ENCODE measurements at places on chromosomes 11 and 22.

DNA sequence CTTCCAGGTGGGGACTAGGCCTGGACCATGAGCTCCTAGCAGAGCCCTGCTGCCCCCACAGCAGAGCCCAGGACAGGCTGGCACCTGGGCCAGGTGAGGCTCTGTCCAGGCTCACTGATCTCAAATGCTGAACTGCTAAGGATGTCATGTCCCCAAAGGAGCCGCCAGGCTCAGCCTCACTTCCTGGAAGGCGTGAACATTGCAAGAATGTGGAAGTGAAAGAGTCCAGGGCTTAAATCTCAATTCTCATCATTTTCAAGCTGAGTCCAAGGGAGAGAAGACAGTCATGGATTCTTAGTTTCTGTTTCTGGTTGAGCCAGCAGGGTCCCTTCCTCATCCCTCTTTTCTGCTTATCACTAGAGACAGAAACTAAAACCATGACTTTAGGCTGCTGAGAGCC lies 5.0 kb downstream of the ASCL2 start:
- no peak for DNase-seq

DNA sequence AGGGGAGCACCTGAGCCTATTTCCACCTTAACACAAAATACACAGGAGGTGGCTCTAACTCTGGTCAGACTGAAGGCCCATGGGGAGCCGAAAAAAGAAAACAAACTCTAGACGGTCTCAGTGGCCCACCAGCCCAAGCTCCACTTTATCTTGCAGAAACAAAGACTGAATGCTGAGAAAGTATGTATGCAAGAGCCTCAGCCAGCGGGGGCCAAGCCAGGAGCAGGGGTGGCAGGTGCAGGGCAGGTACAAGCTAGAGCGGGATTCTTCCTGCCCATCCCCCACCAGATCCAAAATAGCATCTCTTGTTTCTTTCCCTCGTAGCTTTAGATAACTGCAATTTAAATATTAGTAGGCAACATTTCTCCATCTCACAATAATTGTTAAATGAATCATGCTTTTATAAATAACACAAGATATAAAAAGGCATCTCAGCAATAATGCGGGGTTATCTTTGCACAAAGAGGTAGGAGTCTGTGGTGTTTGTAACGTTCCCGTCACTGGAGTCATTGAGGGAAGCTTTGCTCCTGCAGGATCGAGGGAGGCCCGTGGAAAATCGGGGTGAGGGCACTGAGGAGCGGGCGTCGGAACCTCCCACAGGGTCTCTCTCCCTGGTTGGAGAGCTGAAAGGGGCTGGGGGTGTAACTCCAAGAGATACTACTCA lies 418.0 kb downstream of the SHANK2 start:
- no peak for DNase-seq

DNA sequence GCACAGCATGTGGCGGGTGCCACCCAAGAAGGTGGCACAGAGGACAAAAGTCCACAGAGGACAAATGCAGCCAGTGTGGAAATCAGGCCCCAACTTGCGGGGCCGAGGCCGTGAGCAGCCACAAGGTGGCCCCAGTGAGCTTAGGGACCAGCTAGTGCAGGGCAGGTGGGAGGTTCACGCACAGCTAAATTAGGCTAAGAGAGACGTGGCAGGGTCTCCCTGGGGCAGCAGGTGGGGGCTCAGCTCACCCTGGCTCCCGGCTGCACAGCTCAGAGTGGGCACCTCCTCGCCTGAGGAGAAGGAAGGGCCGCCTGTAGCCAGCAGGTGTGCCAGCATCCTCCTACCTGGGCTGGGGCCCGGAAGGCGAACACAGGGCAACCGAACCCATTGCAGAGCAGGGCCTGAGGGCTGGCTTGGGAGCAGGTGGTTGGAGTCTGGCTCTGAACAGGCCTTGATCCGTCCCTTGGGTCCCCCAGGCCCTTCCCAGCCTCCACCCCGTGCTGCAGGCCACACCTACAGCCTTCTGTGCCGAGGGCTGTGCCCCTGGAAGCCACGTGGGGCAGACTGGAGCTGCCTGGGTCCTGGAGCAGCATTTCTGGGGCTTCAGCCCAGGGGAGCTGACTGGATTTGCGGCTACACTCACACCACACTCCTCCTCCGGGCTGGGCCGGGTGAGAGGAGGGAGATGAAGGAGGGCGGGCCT lies 26.1 kb upstream of the CELSR1 start:
- no peak for DNase-seq

- no peak for DNase-seq
These were observed 14.0 kb upstream of the TYR start for GRCh38 chr11:89163686-89164085.

DNA sequence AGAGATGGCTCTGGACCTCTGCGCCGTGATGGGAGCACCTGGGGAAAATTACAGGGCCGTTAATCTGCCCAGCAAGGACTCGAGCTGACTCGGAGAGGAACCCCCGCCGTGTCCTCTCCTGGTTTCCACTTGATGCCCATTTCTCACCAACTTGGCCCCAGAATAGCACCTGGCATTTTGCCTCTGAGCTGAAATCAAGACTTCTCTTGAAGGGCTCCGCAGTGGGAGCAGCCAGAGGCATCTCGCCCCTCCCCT lies 19.0 kb upstream of the CABP7 start:
- DNase-seq = no peak

GRCh38 chr11:43074810-43075209 lies 237.0 kb upstream of the API5 start:
- DNase-seq = no peak

DNA sequence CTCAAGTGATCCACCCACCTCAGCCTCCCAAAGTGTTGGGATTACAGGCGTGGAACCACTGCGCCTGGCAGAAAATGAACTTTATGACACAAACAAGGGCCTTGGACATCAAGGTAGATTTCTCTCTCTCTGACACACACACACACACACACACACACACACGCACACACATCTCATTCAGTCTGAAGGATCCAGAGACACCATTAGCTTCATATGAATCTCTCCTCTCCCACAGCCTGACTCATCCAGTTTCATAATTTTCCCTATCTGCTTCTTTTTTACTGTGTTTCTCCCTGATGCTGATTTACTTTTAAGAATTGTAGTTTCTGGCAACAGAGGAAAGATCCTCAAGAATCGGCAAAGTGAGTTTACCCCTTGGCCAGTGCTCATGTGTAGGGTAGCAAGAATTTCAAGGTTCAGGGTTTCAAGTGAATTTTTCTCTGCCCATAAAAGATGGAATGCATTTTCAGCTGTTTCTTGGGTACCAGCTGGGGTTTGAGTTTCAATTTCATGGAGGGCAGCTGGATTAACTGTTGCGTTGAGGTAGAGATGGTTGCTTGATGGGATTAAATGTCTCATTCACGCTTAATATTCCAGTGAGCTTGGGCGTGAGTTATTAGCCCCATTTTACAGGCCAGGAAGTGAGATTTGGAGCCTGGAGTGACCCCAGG lies 3.5 kb downstream of the MYO18B start:
- DNase-seq = no peak

DNA sequence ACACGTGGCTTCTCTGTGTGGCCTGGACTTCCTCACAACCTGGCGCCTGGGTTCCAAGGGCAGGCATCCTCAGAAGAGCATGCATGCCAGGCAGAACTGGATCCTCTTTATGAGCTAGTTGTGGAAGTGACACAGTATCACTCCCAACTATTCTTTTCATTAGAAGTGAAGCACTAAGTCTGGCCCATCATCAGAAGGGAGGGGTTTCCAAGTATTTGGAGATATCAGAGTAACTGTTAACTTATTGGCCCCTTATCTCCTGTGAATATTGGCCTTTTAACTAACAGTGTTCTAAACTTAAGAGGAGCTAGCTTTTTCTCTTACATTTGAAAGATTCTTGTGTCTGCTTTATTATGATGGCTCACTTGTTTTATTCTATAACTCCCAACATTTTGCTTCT lies 35.5 kb downstream of the FDX1 start:
- no peak for DNase-seq

- DNase-seq = no peak
These were observed 13.5 kb downstream of the RSF1 start for GRCh38 chr11:77806993-77807392.

GRCh38 chr22:29629903-29630516 lies 26.6 kb downstream of the NF2 start:
- DNase-seq = no peak

- no peak for DNase-seq
These were observed 7.8 kb downstream of the LDHAL6A start for GRCh38 chr11:18463439-18463838.

- no peak for DNase-seq
These were observed 3.4 kb downstream of the YPEL4 start for GRCh38 chr11:57646194-57646798.

- DNase-seq = peak; percentile 91
These were observed 70.5 kb upstream of the BLID start for GRCh38 chr11:122186439-122187080.

GRCh38 chr11:12669930-12670329 lies 4.3 kb upstream of the TEAD1 start:
- no peak for DNase-seq

- DNase-seq = no peak
These were observed 992 bp downstream of the LRFN4 start for GRCh38 chr11:66857927-66858185.

DNA sequence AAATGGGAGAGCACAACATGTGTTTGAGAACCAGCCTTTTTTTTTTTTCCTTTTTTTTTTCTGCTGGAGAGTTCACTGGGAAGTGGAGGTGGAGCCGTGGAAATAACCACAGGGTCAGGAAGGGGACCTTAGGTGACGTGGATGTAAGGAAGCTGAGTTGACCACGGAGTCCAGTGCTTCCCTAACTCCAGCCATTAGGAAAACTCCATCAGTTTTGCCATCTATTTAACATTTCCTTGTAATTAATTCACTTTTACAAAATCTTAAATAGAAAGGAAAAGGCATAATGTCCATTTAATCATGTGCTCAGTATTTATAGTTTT lies 2.0 kb upstream of the CDK2AP2 start:
- no peak for DNase-seq

DNA sequence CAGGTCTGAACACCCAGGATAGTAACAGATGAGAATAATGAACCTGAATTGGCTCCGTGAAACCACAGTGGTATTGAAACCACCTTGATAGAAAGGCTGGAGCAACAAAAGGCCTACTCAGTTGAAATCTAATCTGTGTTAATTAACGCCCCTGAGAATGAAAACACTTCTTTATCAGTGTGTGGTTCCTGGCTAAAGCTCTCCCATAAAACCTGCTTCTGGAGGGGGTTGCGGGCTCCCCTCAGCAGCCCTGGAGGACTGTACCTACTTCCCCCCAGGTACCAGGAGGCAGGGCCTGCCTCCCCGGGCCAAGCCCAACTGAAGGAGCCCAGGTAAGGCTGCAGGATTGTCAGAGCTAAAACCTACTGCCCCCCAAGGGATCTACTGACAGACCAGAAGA lies 54.6 kb downstream of the PLEKHA7 start:
- DNase-seq = no peak

DNA sequence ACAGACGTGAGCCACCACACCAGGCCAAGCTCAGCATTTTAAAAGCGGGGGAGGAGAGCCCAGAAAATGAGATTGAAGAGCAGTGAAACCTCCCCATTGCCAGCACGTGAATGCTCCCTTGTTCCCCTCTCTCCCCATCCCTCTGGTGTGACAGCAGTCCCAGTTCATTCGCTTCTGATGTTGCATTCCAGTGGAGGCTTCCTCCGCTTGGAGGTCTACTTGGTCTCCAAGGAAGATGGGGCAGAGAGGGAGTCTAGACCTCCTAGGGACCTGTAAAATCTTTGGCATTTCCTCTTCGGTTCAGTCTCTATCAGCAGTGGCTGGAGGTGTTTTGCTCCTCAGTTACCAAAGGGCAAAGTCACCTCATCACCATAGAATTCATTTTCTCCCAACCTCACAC lies 30.2 kb upstream of the EP300 start:
- DNase-seq = no peak

DNA sequence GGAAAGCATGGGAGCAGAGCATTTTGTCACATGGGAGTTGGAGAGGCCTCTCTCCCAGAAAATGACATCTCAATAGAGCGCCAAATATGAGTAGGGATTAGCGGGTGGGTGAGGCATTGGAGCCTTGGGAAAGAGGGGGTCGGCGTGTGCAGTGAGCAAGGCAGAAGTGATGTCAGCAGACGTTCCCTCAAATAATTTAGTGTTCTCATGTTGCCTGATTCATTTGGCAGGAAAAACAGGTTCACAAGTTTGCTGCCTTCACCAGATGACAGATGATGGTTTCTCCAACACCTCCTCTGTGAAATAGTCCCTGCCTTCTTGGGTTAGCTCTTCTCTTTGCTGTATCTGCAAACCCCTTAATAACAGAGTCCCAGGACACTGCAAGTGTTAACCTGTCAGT lies 118.5 kb upstream of the ARHGAP20 start:
- no peak for DNase-seq

DNA sequence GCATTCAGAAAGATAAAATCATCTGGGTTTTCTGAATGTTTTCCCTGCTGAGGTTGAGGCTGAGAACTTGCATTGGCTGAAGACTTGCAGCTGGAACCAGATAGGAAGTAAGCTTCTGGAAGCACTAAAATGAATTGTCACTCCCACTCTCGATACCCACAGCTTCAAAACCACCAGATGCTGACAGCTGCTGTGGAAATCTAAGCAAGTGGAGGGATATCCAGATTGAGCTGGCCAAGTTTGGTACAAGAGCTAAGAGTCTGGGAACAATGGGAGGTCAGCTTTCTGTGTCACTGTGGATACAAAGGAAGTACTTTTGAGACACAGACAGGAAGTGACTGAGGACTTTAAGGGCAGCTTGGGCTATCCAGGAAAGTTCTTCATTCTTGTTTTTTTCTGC lies 51.3 kb upstream of the CD44 start:
- DNase-seq = no peak

GRCh38 chr11:77411137-77411707 lies 62.7 kb downstream of the PAK1 start:
- no peak for DNase-seq

DNA sequence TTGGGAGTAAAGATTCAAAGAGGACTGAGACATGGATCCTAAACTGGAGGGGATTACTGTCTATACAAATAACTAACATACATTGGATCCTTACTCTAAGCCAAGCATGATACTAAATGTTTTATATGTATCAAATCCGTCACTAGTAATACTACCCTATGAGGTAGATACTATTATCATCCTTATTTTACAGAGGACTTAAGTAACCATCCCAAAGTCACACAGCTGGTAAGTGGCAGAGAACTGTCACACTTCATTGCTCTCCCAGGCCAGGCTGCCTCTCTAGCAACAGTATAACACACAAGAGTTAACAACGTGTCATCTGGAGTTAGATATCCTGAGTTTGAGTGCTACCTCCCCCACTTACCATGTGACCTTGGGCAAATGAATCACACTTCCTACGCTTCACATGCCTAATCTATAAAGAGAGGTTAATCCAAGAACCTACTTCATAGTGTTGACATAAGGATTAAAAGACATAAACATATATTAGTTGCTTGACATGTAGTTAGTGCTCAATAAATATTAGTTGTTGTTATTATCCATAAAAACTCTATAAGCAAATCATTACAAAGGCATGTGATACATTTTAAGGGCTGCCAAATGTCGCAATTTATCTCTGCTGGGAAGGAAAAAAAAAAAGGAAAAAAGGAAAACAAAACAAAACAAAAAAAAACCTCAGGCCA lies 33.8 kb upstream of the SPON1 start:
- DNase-seq = peak; percentile 96
